ENCODE measurements at places on chromosomes 5 and 9.

- DNase-seq = no peak
Observed at GRCh38 chr9:133948131-133948530, 44.0 kb downstream of the VAV2 start.

DNA sequence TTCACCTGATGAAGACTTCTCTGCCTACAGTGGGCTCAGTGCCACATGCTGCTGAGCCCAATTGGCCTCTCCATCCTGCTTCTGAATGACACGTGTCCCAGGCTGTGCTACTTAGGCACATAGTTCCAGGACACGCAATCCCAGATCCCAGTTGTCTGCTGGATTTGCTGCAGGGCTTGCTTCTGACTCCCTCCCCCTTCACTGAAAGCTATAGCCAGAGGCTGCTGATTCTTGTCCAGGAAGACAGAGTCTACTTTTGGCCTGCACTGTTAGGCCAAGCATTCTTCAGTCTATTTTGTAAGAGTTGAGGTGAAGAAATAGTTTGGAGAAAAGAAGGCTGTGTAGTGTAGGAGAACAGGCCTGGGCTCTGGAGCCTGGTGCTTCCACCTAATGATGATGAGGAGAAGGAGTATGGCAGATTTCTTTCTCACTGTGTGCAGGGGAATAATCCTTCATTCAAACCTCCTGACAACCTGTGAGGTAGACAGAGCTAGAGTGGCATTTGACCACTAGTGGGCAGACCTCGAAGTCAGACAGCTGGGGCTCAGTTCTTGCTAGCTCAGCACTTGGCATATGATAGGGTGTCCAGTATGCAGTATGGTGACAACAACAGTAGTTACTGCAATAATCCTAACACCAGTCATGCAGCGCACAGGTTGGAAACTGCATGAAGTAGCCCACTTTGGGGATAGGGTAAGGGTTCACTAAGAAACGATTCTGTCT, 19.5 kb upstream of the ASPN start:
- DNase-seq = no peak

GRCh38 chr5:179187229-179187678, 127.1 kb downstream of the ZNF354C start:
- DNase-seq = no peak

GRCh38 chr5:169127431-169127830, 173.5 kb downstream of the SLIT3 start:
- DNase-seq = no peak

DNA sequence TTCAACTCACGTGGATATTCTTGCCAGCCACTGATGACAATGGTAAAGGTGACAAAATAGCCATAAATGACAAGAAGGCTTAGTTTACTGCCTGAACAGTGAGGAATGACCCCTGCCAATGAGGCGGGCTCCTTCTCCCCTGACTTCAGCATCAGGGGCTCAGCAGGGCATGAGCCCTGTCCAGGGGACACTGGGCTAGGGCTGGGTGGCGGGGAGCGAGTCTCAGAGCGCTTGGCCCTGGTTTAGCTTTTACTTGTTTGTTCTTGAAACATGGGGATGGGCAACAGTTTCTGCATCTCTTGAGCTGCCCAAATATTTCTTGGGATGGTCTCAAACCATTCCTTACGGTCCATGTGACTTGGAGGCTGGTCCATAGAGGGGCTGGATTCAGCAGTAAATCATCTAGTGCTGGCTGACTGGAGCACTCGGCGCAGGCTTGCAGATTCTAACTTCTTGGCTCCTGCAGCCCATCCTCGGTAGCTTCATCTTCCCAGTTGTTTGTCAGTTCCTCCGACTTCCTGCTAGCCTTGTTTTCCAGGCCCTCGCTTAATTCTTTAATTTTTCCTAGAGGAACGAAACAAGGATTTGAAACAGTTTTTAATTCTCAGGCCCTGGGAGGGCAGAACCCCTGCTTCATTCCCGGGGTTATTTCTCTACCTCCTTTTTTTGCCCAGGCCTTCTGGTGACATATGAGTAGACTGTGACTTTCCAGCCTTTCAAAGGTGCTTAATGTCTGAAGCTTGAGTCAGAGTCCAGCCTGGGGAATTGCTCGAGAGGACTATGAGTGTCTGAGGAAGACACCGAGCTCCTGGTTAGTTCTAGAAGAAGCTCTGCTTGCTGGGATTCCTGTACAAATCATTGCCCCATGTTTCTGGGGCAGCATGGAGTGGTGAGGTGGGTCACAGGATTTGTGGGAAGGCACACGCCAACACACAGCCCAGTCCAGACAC, 4.5 kb upstream of the HMCN2 start:
- no peak for DNase-seq

- no peak for DNase-seq
Observed at GRCh38 chr9:655875-656274, 185.6 kb upstream of the DMRT1 start.

- no peak for DNase-seq
Observed at GRCh38 chr9:98854266-98854665, 46.8 kb downstream of the GALNT12 start.

DNA sequence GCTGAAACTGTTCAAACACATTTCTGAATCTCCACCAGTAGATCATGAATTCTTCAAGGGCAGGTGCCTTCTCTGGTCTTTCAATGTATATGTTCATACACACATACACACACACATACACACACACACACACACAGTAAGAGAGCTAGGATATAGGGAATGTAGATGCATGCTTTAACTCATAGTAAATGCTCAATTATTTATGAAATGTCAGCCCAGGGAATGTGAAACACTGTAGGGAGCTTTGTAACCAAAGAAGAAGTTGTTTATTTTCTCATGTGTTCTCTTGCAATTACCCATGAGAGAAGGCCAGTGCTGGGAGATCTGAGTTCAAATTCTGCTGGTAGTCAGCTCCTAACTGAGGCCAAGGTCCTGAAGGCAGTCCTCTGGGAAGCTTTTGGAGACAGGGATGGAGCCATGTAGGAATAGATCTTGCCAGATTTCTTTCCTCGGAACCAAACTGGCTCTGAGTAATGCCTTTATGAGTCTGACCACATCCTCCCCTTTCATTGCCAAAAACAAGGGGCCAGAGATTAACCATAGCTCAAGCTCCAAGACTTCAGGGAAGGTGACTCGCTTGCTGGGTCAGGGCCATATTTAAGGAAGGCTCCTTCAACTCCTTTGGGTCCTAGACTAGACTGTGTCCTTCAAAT, 487.0 kb upstream of the TNC start:
- no peak for DNase-seq

- no peak for DNase-seq
Observed at GRCh38 chr9:129822898-129823541, 916 bp downstream of the TOR1A start.

- DNase-seq = no peak
Observed at GRCh38 chr5:64759960-64760660, 8.4 kb downstream of the SREK1IP1 start.

DNA sequence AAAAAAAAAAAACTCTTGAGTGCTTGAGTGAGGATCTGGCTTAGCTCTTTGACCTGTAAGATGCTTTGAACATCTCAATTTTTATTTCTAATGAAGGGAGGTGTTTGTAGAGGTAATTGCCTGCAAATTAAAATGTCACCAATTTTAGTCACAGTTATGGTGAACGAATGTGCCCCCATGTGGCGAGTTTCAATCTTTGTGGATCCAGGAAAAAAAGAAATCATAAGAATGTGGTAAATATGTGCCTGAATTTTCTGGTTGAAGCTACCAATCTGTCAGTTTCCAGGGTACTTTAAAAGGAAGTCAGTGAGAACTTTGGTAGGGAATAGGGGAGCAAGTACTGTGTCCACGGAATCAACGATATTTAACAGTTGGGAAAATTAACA, 1772.4 kb upstream of the CDH9 start:
- DNase-seq = no peak

DNA sequence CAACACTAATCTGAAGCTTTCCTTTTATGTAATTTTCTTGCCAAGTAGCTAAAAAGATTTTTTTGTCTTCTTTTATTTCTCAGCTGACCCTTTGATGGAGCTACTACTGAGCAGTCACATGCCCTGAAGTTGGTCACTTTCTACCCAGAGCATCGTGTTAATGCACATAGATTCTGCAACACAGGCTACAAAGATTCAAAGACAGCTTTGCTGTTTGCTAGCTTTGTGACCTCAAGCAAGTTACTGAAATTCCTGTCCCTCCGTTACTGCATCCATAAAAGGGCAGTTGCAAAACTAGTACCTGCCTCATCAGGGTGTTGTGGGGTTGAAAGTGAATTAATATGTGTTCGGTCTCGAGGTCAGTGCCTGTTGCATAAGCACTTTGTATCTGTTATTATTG, 179.9 kb downstream of the GAS1 start:
- no peak for DNase-seq

- DNase-seq = no peak
Observed at GRCh38 chr5:15573590-15573989, 73.6 kb downstream of the FBXL7 start.

DNA sequence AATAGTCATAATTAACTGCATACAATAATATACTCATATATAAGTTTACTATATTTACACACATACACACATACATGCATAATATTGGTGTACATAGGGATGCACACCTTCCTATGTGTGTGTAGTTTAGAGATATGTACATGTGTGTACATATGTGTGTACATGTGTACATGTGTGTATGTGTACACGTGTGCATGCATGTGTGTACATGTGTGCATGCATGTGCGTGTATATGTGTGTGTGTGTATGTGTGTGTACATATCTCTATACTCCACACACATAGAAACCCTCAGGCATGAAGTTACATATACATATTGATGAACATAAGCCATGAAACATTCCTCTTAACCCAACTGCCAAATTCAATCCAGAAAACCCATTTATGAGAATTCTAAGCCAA, 547.8 kb downstream of the TLR4 start:
- no peak for DNase-seq

- DNase-seq = no peak
Observed at GRCh38 chr5:133377736-133378135, 234.6 kb downstream of the FSTL4 start.

GRCh38 chr9:36040271-36040925, 3.7 kb downstream of the RECK start:
- no peak for DNase-seq

DNA sequence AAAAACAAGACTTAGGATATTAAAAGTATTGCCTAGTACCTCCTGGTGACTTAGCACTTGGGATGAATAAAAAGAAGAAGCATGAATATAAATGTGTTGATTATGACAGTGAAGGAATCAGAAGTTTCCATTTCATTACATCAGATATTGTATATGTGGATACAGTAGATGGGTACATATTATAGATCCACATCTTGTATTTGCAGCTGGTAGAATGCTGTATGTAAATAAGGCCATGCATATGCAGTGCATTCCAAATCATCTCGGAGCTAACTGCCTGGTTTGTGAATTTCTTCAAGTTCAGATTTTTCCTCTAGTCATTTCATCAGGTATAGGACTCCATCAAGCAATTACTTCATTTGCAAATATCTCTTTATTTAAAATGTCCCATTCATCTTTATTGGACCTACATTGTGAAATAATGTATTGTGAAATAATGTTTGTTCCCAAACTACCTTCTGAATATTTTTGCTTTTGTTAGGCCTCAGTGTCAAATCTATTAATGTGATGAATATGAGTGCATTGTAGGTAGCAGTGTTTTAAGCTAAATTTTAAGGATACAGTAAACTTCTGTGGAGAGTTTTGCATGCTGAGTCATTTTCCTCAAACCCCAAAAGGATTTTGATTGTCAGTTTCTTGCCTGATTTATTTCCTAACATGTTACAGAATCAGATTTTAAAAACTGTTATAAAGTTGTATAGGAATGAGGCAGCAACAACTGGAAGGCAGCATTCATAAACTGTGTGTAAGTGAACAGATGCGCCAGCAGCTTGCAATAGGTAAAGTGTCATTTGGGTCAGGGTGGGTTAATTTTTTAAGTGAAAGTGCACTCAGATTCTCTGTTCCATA, 370.8 kb upstream of the RIOK2 start:
- DNase-seq = no peak

DNA sequence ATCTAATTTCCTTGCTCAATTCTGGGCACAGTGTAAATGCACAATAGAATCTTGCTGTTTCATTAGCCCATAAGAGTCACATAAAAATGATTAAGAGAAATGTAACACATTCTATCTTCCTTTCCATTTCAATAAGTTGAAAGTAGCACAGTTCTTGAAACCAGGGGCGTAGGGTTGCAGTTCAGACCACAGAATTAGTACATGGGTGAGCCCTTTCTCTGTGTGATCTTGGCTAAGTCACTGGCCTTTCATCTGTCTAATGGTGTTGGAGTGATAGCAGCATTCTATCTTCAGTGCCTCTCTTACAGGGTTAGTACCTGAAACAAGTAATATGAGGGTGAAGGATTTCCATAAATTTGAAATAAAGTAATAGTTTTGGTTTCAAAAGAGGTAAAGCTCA, 445.3 kb upstream of the ZNF462 start:
- no peak for DNase-seq

- DNase-seq = no peak
Observed at GRCh38 chr5:132754947-132755346, 7.7 kb downstream of the CCNI2 start.

GRCh38 chr5:11894992-11895391, 9.3 kb downstream of the CTNND2 start:
- DNase-seq = no peak

Measured in stimulated activated CD4-positive, alpha-beta T cell treated with anti-CD3 and anti-CD28 coated beads, Interleukin-15, amount 100 ng/mL, for 1 hour (primary cell).